ENCODE measurements at places on chromosomes 12 and 14.

GRCh38 chr12:127343940-127344339 is 923.0 kb upstream of the TMEM132C start:
- peak; percentile 27 for DNase-seq

- DNase-seq: no peak
These were observed 53.3 kb downstream of the TRAF3 start for GRCh38 chr14:102830474-102831045.

DNA sequence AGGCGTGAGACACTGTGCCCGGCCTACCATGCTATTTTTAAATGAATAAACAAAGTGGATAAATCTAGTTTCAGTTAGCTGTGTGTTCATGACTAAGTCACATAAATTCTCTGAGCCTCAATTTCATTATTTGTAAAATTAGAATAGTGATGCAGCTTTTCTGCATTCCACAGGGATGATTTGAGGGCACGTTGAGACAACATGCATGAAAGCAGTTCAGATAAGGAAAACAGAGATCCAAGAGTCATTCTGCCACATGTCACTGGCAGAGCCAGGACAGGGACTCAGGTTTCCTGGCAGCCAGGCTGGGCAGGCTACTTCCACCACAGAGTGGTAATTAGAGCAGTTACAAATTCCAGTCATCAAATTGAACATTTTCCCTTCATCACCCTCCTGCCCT is 2.9 kb upstream of the PPP4R4 start:
- peak; percentile 32 for DNase-seq

- DNase-seq: no peak
These were observed 131.6 kb downstream of the SEC23A start for GRCh38 chr14:38971258-38971921.

DNA sequence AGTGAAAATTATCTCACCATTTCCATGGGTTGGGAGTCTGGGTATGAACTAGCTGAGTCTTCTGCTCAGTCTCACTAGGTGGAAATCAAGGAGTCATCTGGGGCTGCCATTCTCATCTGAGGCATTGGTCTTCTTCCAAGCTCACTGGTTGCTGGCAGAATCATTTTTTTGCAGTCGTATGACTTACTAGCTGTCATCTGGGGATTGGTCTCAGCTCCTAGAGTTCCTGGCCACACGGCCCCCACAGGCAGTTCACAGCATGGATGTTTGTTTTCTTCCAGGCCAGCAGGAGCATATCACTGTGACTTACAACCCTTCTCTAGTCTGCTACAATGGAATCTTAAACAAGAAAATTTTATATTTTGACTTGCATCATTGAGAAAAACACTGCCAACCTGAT is 18.6 kb upstream of the OR10AD1 start:
- no peak for DNase-seq

DNA sequence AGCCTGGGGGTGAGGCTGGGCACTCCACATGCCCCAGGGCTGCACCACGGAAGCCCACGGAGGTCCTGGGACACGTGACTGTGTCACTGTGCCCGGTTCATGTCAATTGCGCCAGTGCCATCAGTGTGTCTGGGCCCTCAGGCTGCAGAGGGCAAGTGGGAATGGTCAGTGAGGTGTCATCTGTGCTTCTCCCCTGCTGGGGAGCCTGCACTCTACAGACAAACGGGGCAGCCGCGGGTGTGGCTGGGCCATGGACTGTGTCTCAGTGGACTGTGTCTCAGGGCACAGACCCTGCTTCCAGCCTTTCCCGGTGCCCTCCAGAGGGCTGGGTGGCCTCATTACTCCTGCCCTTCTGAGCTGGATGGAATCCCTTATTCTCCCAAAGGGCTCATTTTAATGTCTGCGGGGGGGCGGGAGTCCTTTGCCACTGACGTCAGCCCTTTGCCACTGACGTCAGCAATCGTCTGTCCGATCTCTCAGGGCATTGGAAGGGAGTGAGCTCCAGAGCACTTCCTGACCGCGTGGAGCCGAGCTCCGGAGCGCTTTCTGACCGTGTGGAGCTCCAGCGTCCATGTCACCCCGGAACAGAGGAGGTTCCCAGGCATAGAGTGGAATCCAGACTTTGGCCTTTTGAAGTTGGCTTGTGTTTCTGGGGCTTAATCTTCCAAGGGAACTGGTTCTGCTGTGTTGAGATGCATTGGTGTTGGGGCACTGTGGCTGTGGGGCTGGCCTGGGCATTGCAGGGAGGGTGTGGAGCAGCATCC is 72.4 kb downstream of the ADGRD1 start:
- DNase-seq: no peak
